CD4-positive, alpha-beta memory T cell (primary cell): ENCODE measurements at places on chromosomes 13 and 19.

DNA sequence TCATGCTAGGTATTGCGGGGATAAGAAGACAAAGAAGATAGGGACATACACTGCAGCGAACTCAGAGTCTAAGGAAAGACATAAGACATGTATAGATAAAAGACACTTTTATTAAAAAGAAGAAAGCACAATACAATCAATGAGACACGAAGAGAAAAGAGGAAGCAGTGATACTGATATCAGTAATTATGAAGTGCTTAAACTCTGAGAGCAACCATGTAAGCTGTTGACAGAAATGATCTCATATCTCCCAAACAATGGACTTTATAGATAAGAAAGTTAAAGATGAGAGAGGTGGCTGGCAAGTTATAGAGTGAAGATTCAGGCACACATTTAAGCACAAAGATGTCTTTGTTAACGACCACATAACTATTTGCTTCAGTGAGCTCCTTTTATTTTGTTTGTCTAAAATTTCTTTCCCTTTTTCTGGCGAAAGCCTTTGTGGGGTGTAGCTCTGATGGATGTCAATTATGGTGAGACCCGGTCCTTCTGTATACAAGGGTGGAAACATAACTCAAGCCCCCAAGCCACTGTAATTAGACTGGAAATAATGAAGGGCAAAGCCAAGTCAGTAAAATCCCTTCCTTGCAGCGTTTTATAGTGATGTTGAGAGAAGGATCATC is 818.0 kb upstream of the SLC10A2 start:
- DNase-seq, result no peak

DNA sequence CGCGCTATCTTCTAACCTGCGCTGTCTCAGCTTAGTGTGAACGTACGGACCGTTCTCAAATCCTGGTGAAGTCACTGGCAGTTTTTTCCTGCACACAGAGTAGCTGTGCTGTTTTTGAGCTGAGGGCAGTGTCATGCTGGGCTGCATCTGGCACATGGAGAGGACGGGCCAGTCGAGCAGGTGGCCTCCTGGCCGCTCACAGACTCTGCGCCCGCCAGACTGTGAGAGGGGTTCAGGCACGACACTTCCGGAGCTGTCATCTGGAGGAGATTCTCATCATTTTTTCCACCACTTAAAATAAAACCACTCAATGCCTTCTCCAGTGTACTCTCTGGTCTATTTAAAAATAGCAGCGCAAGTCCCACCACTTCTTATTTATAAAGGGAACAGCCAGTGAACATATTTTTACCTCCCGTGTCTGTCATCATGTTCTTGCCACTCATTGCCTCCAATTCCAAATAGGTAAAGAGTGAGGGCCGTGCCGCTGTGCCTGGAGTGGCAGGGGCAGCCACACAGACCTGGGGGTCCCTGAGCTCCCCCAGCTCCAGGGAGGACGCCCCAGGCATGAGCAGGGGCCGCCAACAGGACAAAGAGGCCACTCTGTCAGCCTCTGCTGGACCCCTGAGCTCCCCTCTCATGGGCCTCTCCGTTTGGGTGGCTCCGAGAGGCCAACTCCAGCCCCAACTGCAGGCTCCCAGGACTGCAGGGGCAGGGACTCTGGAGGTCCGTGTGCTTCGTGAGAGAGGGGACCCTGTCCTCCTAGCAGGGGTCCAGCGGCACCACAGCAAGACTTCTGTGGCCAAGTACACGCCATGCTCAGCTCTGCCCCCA is 36.9 kb upstream of the GRTP1 start:
- DNase-seq, result no peak

DNA sequence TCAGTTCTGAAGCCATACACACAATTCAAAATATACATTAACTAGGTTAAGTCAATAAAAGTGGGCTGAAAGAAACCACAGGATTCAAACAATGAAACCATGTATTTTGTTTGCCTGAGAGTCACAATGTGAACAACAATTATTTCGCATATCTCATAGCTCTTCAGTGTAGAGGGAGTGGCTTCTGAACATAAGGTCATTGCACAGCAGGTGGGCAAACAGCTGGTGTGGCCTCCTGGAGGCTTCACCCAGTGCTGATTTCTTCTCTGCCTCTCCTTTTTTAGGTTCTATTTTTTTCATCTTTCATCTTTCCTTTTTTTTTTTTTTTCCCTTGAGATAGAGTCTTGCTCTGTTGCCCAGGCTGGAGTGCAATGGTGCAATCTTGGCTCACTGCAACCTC is 40.4 kb upstream of the ZNF254 start:
- DNase-seq, result no peak

DNA sequence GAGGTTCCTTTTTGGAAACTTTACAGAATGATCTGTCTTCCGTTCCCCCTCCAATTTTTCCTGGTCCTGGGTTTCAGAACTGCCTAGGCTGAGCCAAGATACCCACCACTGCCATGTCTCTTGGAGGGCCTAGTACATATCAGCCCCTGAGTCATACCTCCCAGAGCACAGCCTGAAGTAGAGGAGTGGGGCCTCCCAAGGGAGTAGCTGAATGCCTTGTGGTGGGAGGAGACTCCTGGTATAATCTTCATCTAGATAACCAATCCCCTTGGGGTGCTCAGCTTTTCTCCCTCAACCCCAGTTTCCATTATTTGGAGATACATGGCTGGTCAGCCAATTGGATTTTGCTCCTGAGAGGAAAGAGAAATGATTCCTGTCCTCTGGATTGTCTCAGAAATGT is 30.3 kb downstream of the ZNF763 start:
- DNase-seq, result no peak

DNA sequence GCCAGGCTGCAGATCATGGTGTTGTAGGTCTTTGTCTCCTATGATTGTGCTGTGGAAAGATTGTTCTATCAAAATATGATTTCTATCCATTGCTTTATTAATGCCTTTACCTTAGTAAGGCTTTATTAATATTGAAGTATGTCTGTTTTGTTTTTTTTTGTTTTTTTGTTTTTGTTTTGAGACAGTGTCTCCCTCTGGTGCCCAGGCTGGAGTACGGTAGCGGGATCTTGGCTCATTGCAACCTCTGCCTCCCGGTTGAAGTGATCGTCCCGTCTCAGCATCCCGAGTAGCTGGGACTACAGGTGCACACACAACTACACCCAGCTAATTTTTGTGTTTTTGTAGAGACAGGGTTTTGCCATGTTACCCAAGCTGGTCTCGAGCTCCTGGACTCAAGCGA is 7.7 kb downstream of the IRGC start:
- DNase-seq, result no peak

- no peak for DNase-seq
These were observed 4.9 kb upstream of the SMIM17 start for GRCh38 chr19:56637976-56638555.

- no peak for DNase-seq
These were observed 21.1 kb upstream of the CFAP97D2 start for GRCh38 chr13:114157869-114158495.

- peak; percentile 43 for DNase-seq
These were observed 90.5 kb upstream of the SLC15A1 start for GRCh38 chr13:98842858-98843481.

GRCh38 chr19:11450570-11451326 is 15.3 kb downstream of the PRKCSH start:
- DNase-seq, result no peak
